NCI-H187 treated with DMSO at 0.1 percent for 48 hours (cell line): ENCODE measurements at places on chromosomes 2 and 18.

DNA sequence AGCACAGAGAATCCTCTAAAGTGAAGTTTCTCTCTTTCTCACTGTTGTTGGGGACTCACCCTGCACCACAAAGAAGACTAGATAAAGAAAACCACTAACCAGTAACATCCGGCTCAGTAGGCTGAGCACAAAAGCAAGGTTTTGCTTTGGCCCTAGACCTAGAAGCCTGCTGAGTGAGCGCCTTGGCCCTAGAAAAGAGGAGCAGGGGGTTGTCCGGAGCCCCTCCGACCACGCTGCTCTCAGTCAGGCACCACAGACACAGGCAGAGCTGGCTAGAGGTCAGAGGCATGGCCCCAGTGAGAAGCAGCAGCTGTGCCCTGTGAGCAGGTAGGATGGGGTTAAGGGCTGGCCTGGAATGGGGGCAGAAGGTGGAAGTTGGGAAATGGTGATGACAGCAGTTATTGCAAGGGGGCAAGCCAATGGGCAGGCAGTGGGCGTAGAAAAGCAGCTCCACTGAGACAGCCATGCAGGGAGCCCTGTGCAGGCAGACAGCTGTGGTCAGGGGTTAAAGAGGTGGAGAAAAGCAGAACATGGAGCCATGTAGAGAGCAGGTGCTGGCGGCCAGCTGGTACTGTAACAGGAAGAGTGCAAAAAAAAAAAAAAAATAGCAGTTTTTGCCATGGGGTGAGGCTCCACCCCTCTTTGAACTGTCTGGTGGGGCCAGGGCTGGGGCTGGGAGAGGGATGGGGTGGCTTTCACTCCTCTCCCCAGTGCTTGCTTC, 36.9 kb upstream of the SLC14A1 start:
- no peak for DNase-seq

GRCh38 chr18:68642003-68642402, 72.9 kb downstream of the TMX3 start:
- DNase-seq: no peak

- DNase-seq: peak; percentile 73
Measured at GRCh38 chr2:16691261-16691660, 25.6 kb upstream of the CYRIA start.

- no peak for DNase-seq
Measured at GRCh38 chr2:48768669-48769068, 13.1 kb upstream of the LHCGR start.

GRCh38 chr18:48476550-48476917, 62.3 kb upstream of the CTIF start:
- no peak for DNase-seq

DNA sequence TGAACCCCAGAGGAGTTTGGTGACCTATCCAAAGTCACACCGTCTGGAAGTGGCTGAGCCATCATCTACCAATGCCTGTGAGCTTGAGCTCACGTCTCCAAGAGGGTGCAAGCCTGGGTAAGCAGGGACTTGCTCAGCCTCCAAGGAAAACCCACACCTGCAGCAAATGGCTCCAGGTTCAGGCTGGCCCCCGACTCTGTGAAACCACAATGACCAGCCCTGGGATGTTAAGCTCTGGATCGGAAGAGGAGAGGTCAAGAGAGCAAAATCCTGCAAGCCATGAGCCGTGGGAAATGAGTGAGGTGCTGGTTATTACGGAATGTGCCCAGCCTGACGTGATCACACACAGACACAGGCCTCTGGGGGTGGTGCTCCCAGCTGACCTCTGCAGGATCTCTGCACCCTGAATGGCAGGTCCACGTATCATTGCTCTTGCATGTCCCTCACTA, 94.1 kb upstream of the OTOS start:
- no peak for DNase-seq

DNA sequence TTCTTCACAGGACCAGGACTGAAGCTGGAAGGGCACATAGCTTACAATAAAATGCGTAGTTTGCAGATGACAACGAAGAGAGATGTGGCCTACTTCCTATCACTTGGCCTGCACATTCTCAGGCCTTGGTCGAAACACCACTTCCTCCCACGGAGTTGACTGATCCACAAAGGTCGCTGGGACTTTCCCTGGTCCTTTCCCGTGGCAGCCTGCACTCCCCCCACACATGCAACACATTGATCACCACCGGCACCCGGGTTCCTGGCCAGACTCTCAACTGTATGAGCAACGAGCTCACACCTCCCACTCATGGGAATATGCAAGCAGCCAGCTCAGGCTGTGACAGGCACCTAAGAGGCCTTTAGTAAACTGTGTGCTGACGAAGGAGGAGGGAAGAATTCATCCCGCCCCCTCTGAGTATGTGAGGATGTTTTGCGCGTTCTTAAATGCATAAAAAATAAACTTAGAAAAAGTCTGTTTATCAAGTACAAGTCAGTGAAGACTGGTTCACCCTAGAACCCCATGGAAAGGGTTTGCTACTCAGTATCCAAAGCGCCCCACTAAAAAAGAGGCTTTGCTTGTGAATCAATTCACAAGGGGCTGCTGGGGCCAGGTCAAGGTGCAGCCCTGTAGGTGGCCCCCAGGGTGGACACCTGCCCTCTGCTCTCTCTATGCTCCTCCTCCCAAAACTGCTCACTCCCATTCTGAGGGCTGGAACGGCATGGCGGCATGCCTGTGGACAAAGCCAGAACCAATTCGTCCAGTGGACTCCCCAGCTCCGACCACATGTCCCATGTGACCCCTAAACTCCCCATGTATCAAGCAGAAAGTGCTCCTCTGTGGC, 154.3 kb downstream of the EIPR1 start:
- DNase-seq: no peak

DNA sequence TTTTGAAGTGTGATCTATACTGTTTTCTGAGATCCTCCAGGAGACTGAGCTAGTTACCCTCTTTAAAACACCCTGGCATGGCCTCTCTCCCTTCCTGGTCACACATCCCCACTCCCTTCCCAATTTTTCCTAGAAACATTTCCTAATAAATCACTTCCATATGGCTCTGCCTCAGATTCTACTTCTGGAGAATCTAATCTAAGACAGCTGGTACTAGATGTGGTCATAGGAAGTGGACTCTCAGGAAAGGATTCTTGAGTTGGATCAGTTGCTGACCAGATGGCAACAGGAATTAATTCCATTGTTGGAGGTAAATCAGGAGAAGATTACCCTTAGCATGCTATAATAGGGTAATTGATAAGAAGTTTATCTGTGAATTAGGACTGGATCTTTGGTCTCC, 310.5 kb downstream of the SATB2 start:
- no peak for DNase-seq

GRCh38 chr18:48098007-48098406, 167.5 kb upstream of the SMAD2 start:
- no peak for DNase-seq

- DNase-seq: no peak
Measured at GRCh38 chr18:43578706-43579105, 301.4 kb upstream of the SYT4 start.

GRCh38 chr2:39301352-39301751, 57.6 kb upstream of the CDKL4 start:
- DNase-seq: no peak

- DNase-seq: no peak
Measured at GRCh38 chr18:65735155-65735554, 15.7 kb upstream of the CDH7 start.

GRCh38 chr2:203934711-203935438, 1.7 kb upstream of the ICOS start:
- DNase-seq: no peak

- no peak for DNase-seq
Measured at GRCh38 chr18:53135654-53136053, 795.7 kb downstream of the DCC start.

DNA sequence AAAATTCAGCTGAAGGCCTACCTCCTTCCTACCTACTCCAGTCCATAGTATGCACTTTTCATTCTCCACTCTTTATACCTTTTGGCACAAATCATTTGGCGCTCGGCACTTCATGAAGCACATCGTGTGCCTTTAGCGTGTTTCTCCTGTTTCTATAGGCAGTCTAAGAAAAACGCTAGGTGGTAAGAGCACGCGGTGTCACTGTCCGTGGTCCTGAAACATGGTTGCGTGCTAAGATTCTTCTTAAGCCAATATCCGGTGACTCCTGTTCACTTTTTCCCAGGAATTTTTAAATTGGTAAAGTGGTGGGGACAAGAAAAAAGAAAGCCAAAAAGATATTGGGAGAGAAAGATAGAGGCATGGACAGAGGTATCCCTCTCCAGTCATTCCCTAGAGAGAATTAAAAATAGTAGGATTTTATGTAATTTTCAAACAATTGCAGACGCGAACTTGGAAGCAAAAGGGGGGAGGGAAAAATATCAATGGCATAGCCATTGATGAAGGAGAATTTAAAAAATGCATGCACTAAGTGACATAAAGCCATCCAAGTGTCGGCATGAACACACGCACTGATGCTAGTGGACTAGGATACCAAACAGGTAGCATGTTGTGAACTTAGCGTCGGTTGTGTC, 1.4 kb upstream of the CTNNA2 start:
- no peak for DNase-seq

DNA sequence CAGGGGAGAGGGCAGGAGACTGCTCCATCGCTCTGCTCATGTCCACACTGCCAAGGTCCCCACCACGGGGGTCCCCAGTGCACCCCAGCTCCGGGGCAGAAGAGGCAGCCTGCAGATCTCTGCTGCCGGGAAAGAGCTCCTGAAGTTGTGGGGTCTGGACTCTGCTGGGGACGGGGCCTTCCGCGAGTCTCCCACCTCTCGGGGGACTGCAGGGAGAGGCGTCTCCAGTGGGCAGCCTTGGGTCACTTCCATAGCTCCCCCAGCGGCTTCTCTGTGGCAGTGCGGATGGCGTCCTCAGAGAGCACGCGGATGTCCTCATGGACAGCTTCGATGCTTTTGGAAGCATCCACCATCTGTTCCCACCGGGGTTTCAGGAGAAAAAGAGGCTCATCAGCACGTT, 10.7 kb downstream of the DTYMK start:
- DNase-seq: no peak

DNA sequence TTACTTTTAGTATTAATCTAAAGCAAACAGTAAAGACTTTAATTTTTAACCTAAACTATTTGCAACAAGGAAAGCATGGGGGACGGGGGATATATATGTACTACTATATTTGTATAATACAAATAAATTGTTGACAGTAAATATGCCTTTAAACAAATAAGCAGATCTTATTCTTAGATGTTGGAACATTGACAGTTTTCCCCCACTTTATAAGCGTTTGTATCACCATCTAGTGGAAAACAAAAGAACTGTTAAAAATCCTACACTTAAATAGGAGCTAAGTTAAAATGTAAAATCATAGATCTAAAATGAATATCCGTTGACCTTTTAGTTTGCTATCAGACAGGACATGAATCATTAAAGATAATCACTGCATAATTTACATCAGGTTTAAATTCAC, 50.0 kb downstream of the RBBP8 start:
- DNase-seq: no peak

- DNase-seq: no peak
Measured at GRCh38 chr2:118609138-118609537, 238.3 kb downstream of the EN1 start.

GRCh38 chr2:43737097-43737854, 36.6 kb upstream of the DYNC2LI1 start:
- DNase-seq: no peak

DNA sequence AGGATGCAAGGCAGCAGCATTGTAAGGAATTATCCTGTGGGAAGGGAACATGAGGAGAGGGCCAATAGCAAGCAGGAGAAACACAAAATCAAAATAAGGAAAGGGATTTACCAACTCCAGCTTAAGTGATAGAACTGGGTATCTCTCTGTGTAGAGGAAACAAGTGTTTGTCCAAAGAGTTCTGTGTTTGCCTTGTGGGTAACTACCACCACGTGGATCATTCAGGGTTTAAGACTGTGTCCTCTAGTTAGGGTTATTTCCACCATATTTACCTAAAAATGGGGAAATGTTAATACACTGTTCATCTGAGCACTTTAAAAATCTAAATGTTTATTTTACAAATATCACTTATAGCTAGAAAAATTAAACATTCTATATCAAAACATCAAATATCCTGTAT, 283.3 kb downstream of the EIPR1 start:
- no peak for DNase-seq

DNA sequence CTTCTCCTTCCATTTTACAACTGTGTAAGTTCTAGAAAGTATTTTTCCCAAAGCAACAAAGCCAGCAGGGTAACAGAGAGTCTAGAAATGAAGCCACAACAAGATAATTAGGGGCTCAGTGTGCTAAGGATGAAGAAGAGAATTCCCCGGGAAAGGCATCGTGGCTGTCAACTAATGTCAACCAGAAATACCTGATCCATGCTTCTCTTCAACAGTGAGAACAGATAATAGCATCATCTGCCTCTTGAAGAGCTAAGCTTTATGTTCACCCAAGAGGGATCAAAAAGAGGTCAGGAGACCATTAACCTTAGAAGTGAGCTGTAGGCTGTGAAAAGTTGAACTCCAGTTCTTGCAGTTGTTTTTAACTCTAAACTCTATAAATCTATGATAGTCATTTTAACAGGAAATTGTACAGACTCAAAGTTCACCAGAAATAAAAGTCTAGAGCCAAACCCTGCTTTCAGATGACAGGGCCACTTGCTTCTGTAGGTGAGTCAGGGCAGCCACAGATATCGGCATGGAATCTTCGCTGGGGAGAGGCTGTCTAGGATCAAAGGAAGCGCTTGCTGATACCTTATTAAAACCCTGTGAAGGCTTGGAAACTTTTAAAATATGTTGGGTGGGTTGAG, 540.7 kb upstream of the ID2 start:
- DNase-seq: no peak

- DNase-seq: no peak
Measured at GRCh38 chr18:867257-867656, 37.4 kb upstream of the ADCYAP1 start.

GRCh38 chr2:25920336-25920735, 42.0 kb upstream of the ASXL2 start:
- DNase-seq: no peak

- DNase-seq: no peak
Measured at GRCh38 chr2:199743415-199744120, 107.4 kb downstream of the FTCDNL1 start.

GRCh38 chr2:112772322-112772721, 7.9 kb upstream of the CKAP2L start:
- no peak for DNase-seq

DNA sequence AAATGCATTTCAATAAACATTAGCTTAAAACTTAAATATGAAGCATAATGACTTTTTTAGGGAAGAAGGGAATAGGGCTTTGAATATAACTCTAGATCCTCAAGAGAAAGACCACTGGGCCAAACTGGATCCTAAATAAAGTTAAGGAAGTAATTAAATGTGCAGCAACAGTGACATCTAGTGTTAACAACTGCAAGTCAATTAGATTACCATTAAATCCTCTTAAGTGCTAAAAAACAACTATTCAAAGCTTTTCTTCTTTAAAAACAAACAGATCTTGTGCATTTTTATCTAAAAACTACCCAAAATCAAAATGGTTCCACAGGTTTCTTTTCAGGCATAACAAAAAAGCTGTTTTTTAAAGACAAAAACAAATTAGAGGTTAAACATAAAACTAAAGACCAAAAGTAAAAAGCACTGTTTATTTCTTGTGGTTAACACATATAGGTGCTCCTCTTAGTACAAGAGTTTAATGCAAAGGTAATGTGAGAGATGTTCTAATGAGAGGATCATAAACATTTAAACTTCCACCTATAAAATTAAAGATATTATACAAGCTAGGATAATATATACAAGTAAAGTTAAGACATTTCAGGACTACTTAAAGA, 111.4 kb downstream of the THADA start:
- DNase-seq: peak; percentile 53

GRCh38 chr2:79375817-79376216, 137.0 kb upstream of the CTNNA2 start:
- no peak for DNase-seq

- DNase-seq: no peak
Measured at GRCh38 chr2:109384308-109385271, 229.2 kb downstream of the SEPTIN10 start.

- no peak for DNase-seq
Measured at GRCh38 chr18:24802456-24802855, 342.0 kb downstream of the HRH4 start.
